ENCODE measurements at places on chromosomes 16 and 17. TPM values are rescaled to one million over a fixed set of nuclear protein-coding genes. Genes with fewer than 3 reads are reported as not detected.

The CPHXL2 gene
- not detected for total RNA-seq

The FOXN1 gene
- not detected for total RNA-seq

The ABI3 gene
- not detected for total RNA-seq

The KRT28 gene
- total RNA-seq: not detected

The CD300H gene
- not detected for total RNA-seq

The TNK1 gene
- total RNA-seq: 0.73 TPM

The OR1F1 gene
- total RNA-seq: not detected

The CCDC144A gene
- total RNA-seq: 10.9 TPM

The NPIPA5 gene
- total RNA-seq: 5.4 TPM

The KRT40 gene
- total RNA-seq: not detected

The BIRC5 gene
- total RNA-seq: 90.8 TPM

The SOX15 gene
- total RNA-seq: 0.73 TPM

The BRIP1 gene
- total RNA-seq: 11.6 TPM

The PPP1R9B gene
- 58.7 TPM for total RNA-seq

The MPP3 gene
- 10.0 TPM for total RNA-seq

The CCDC200 gene
- total RNA-seq: not detected

The KRT20 gene
- total RNA-seq: not detected
